Neural crest cell (in vitro differentiated cells): ENCODE measurements at places on chromosomes 12 and 14. TPM values are rescaled to one million over a fixed set of nuclear protein-coding genes. Genes with fewer than 3 reads are reported as not detected.

CNTN1 gene
- total RNA-seq = 0.77 and 1.0 TPM in 2 replicates

ITPR2 gene
- total RNA-seq = 13.9 and 16.7 TPM in 2 replicates

NKX2-1 gene
- not detected in 2 replicates for total RNA-seq

BDKRB2 gene
- total RNA-seq = 0.09 and 0.18 TPM in 2 replicates

IL26 gene
- not detected in 2 replicates for total RNA-seq

WNT1 gene
- total RNA-seq = 1.2 and 2.1 TPM in 2 replicates

- DNase-seq = no peak
- no peak overlapping the region for H3K27ac ChIP-seq
- H3K4me1 ChIP-seq = no peaks in the 10 kb centered on the region
- peaks cover 12% of the 10 kb centered on the region for H3K27me3 ChIP-seq
- H3K36me3 ChIP-seq = no peaks in the 10 kb centered on the region
Observed at GRCh38 chr12:107530701-107531100, 154.9 kb upstream of the PWP1 start.

- H3K4me3 ChIP-seq = no peak overlapping the region
- H3K27me3 ChIP-seq = no peaks in the 10 kb centered on the region
- no peaks in the 10 kb centered on the region for H3K4me1 ChIP-seq
- H3K27ac ChIP-seq = no peak overlapping the region
- DNase-seq = no peak
Observed at GRCh38 chr12:2171672-2172426, 119.1 kb downstream of the CACNA1C start.

- no peak overlapping the region for H3K27ac ChIP-seq
- no peak overlapping the region for H3K4me3 ChIP-seq
- peaks cover 38% of the 10 kb centered on the region for H3K4me1 ChIP-seq
- peaks cover 14% of the 10 kb centered on the region for H3K27me3 ChIP-seq
- no peak for DNase-seq
Observed at GRCh38 chr12:3723916-3724805, 28.7 kb downstream of the CRACR2A start.

DNA sequence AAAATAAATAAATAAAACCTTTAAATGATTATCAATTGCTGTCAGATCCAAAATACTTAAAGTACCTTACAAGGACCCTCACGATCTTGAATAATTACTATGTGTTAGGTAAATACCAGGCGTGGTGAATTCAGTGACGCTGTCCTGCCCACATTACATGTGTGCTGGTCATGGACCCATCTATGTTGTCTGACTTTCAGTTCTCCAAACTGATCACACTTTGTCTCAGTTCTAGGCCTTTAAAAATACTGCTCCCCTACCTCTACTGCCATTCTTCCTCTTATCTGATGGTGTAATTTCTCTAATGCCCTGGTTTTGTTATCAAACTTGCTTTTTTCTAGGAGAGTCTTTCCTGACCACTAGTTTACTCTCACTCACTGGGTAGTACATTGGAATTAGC, 520.7 kb downstream of the TRHDE start:
- no peak overlapping the region for H3K27ac ChIP-seq
- DNase-seq = no peak
- peaks cover 5% of the 10 kb centered on the region for H3K36me3 ChIP-seq

- H3K36me3 ChIP-seq = no peaks in the 10 kb centered on the region
- no peak for DNase-seq
- H3K4me1 ChIP-seq = no peaks in the 10 kb centered on the region
- H3K4me3 ChIP-seq = no peak overlapping the region
Observed at GRCh38 chr12:80580254-80580653, 127.2 kb upstream of the MYF6 start.

- H3K4me1 ChIP-seq = peaks cover 14% of the 10 kb centered on the region
- no peaks in the 10 kb centered on the region for H3K36me3 ChIP-seq
- no peak overlapping the region for H3K27ac ChIP-seq
- H3K4me3 ChIP-seq = no peak overlapping the region
- no peaks in the 10 kb centered on the region for H3K27me3 ChIP-seq
Observed at GRCh38 chr12:130700492-130701401, 15.4 kb downstream of the RIMBP2 start.

DNA sequence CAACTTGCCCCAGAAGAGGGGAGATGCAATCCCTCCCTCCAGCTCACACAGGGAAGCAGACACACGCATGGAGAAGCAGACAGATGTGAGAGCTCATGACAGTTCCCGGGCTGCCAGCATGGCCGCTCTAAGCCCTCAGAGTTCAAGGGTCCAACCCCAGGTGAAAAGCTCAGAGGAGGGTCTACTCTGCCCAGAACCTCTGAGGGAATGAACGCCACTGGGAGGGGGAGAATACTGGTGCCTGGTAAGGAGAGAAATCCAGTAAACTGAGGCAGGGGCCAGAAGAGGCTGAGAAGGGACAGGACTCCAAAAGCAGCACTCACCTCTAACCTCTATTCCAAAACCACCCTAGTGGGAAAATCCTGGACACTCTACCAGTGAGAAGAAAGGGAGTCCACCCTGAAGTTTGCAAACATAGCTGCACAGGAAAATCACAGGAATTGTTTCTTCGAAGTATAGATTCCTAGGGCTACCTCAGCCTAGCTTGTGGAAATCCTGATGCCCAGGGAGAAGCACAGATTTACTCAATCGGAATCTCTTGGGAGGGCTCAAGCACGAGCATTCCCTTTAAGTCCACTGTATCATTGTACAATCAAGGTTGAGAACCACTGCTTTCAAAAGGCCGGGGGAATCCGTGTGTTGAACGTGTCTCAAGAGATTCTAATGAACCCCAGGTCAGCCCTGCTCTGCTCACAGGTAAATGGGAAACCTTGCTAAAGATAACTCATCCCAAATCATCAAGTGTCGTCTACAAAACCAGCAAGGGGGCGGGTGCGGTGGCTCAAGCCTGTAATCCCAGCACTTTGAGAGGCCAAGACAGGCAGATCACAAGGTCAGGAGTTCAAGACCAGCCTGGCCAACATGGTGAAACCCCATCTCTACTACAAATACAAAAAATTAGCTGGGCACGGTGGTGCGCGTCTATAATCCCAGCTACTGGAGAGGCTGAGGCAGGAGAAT, 34.3 kb upstream of the PLEKHG6 start:
- peak overlapping the region; percentile 27 for H3K4me3 ChIP-seq
- H3K4me1 ChIP-seq = peaks cover 29% of the 10 kb centered on the region
- DNase-seq = no peak
- peaks cover 41% of the 10 kb centered on the region for H3K27me3 ChIP-seq

DNA sequence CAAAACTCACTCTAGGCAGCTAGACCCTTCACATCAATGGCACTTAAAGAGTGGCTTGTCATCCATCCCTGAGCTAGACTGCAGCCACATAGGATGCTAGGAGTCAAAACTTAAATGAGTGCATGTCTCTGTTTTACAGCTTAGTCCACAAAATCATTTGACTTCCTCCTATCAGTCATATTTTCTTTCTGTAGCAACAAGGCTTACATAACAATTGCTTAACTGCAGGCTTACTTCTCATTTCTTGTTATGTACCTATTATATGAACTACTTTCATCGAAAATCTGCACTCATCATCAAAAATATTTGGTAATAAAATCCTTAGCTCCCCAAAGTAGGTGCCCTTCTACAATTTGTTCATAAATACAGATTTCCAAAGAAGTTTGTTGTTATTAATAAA, 30.1 kb downstream of the CLEC1A start:
- H3K4me3 ChIP-seq = no peak overlapping the region
- DNase-seq = no peak
- no peaks in the 10 kb centered on the region for H3K27me3 ChIP-seq
- peak overlapping the region; percentile 89 for H3K27ac ChIP-seq
- peaks cover 42% of the 10 kb centered on the region for H3K4me1 ChIP-seq
- H3K36me3 ChIP-seq = no peaks in the 10 kb centered on the region

GRCh38 chr12:42039176-42039575, 105.5 kb downstream of the GXYLT1 start:
- no peak for DNase-seq
- H3K27me3 ChIP-seq = no peaks in the 10 kb centered on the region
- no peaks in the 10 kb centered on the region for H3K4me1 ChIP-seq
- H3K27ac ChIP-seq = no peak overlapping the region
- peaks cover 2% of the 10 kb centered on the region for H3K36me3 ChIP-seq

DNA sequence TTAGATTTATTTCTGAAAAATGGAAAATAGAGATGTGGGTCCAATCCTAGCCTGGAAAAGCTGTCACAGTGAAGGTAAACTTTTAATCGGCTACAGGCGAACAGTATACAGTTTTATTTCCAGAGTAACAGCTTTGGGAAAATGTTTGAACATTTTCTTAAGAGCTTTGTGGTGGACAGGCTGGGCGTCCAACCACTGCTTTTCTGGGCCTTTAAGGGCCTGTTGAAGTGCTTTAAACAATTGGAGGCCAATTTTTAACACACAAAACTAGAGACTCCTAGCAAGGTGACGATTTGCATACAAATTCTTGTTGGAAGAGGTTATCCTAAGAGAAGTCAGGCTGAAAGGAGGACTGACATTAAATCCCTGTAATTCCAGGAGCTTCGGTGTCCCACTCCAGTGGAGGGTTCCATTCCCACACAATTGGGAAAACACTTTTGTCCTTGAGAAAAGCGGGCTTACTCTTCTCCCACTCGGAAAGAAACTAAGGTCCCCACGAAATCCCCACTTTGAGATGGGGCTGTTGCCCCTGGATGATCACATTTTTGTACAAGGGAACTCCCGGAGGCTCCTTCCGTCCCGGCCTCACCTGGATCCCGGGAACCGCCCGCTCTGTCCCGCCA, 26.9 kb downstream of the BCL11B start:
- peak overlapping the region; percentile 70 for H3K4me3 ChIP-seq
- no peaks in the 10 kb centered on the region for H3K36me3 ChIP-seq
- peaks cover 20% of the 10 kb centered on the region for H3K4me1 ChIP-seq
- H3K27ac ChIP-seq = no peak overlapping the region
- no peak for DNase-seq
- peaks cover 91% of the 10 kb centered on the region for H3K27me3 ChIP-seq

DNA sequence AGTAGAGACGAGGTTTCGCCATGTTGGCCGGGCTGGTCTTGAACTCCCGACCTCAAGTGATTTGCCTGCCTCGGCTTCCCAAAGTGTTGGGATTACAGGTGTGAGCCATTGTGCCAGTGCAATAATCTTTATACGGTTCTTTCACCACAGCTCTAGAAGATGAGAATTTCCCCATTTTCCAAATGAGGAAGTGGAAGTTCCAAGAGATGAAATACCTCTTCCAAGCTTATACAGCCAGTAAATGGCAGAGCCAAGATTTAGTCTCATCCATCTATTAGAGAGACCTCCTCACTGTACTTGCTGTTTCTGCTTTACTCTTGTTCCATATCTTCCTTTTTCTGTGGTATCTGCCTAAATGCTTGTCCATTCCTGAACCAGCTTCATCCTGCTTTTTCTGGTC, 3.1 kb upstream of the LMNTD1 start:
- DNase-seq = no peak
- H3K4me3 ChIP-seq = no peak overlapping the region

- H3K4me3 ChIP-seq = no peak overlapping the region
- no peak overlapping the region for H3K27ac ChIP-seq
- no peak for DNase-seq
- H3K27me3 ChIP-seq = no peaks in the 10 kb centered on the region
- H3K4me1 ChIP-seq = no peaks in the 10 kb centered on the region
Observed at GRCh38 chr12:78028426-78028825, 197.7 kb downstream of the NAV3 start.

GRCh38 chr12:85322715-85323114, 42.7 kb downstream of the ALX1 start:
- no peak overlapping the region for H3K4me3 ChIP-seq
- no peak for DNase-seq
- no peaks in the 10 kb centered on the region for H3K4me1 ChIP-seq
- no peaks in the 10 kb centered on the region for H3K27me3 ChIP-seq
- H3K36me3 ChIP-seq = peaks cover 5% of the 10 kb centered on the region
- no peak overlapping the region for H3K27ac ChIP-seq

- no peak overlapping the region for H3K4me3 ChIP-seq
- H3K4me1 ChIP-seq = peaks cover 39% of the 10 kb centered on the region
- no peaks in the 10 kb centered on the region for H3K27me3 ChIP-seq
- DNase-seq = no peak
Observed at GRCh38 chr12:76549131-76549530, 10.4 kb downstream of the OSBPL8 start.
